ENCODE measurements at places on chromosomes 1 and 21. TPM values are rescaled to one million over a fixed set of nuclear protein-coding genes. Genes with fewer than 3 reads are reported as not detected.

DNA sequence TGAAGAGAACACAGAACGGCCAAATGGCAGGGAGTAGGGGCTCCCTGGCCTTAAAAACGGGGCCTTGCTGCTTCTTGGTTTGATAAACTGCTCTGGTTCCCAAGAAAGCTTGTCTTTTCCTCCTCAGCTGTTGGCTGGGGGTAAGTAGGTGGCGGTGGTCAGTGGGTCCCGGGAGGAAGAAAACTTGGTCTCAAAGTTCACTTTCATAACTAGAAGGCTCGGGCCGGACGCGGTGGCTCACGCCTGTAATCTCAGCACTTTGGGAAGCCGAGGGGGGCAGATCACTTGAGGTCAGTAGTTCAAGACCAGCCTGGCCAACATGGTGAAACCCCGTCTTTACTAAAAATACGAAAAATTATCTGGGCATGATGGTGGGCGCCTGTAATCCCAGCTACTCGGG, 47.3 kb upstream of the CTBS start:
- no peak for DNase-seq

GRCh38 chr1:174266476-174266875, 107.2 kb downstream of the RABGAP1L start:
- DNase-seq, result no peak

GRCh38 chr1:29842130-29842529, 605.8 kb downstream of the PTPRU start:
- no peak for DNase-seq

DNA sequence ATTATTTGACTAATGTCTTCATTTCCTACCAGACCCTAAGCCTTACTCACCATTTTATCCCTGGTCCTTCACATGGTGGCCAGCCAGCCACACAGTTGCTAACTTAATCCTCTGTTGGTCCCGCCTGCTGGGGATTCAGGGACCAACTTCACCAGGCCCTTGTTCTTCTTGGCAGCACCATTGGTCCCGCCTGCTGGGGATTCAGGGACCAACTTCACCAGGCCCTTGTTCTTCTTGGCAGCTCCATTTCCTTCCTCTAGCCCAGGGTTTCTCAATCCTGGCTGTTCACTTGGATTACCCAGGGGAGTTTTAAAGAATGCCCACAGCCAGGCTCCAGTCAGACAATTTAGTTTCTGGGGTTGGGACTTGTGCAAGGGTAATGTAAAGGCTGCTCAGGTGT, 233.1 kb upstream of the CSF3R start:
- DNase-seq, result no peak

DNA sequence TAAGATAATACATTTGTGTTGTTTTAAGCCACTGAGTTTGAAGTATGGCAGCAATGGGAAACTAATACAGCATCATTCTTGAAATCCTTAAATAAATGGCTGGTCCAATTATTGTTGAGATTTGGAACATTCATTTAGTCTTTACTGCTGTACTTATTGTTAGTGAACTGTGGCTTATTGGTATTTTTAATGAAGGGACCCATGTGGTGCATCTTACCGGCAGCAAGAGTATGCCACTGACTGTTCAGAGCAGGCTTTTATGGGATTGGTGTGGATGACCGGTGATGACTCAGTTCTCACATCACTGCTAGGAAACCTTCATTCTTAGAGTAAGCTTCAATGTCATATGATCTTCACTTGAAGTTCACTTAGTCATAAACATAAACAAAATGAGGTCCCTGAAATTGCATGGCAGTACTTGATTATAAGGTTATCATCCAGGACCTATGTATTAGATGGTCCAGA, 31.5 kb downstream of the PRKAA2 start:
- peak; percentile 97 for DNase-seq

DNA sequence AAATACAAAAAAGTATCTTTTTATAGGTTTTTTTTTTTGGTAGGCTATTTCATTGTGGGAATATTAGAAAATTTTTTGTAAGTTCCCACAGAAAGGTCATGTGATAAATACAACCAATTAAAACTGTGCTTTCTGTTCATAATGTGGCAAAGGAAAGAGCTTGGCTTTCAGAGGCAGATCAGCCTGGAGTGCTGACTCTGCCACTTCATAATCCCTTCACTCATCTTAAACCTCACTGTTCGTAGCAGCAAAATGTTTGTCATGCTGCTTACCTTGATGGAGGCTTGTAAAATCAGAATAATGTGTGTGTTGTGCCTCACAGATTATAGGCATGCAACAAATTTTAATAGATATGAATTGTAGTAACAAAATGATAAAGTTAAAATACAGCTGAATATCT, 176.8 kb downstream of the ZP4 start:
- DNase-seq, result peak; percentile 19

GRCh38 chr1:207248544-207249198, 72.8 kb upstream of the CD55 start:
- DNase-seq, result peak; percentile 16

- no peak for DNase-seq
These were observed at the start of gene TRAF3IP3 for GRCh38 chr1:209755926-209756614. Gene TRAF3IP3, plus strand, starts transcription at chr1:209756053. Its CDS starts 3,987 bp downstream, at chr1:209760040.

DNA sequence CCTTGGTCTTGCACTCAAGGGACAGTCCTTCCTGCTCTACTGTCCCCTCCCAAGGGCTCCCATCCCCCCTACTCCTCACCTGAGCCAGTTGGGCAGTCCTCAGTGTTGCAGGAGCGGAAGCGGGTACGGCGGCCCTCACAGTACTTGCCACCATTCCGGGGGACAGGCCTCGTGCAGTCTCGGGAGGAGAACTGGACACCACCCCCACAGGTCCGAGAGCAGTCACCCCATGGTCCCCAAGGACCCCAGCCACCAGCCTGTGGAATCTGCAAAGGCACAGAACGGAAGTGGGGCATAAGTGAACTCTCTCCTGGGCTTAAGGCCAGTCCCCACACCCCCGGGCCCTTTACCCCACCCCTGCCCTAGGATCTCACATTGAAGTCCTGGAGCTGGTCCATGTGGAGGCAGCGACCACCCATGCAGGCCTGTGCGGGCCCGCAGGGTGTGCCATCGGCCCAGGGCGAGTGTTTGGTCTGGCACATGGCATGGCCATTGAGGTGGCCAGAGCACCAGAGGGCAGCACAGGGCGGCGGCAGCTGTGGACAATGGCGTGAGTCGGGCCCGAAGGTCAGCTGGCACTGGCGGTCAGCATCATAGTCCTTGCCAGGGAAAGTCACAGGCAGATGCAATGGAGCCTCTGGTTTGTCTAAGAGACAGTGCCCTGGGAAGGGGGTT, 5.2 kb downstream of the ADAMTS4 start:
- DNase-seq, result no peak

DNA sequence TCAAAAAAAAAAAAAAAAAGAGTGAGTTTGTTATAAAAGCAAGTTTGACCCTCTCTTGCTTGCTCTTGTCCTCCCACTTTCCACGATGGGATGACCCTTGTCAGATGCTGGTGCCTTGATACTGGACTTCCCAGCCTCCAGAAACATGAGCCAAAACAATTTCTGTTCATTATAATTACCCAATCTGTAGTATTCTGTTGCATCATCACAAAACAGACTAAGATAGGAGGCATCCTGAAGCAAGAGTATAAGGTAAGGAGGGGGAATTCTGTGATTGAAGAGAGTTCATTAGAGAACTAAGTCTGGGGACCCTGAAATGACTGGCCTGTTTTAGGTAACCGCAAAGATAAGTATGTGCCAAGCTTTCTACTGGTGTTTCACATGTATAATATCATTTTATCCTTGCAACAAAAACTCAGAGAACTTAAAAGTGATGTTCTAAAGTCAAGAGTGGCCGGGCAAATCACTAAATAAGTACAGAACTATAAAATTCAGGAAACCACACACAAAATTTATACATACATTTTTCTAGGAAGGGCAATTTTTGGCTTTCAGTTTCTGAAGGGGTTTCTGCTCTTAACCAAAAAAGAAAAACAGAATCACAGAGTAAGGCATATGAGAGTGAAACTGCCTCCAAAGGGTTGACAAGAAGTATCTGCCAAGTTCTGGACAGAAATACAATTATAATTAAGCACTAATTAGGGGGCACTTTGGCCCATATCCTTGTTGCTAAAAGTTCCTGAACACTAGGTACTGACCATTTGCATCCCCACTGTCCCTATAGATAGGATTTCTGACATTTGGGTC, 14.0 kb downstream of the DNALI1 start:
- DNase-seq, result no peak

DNA sequence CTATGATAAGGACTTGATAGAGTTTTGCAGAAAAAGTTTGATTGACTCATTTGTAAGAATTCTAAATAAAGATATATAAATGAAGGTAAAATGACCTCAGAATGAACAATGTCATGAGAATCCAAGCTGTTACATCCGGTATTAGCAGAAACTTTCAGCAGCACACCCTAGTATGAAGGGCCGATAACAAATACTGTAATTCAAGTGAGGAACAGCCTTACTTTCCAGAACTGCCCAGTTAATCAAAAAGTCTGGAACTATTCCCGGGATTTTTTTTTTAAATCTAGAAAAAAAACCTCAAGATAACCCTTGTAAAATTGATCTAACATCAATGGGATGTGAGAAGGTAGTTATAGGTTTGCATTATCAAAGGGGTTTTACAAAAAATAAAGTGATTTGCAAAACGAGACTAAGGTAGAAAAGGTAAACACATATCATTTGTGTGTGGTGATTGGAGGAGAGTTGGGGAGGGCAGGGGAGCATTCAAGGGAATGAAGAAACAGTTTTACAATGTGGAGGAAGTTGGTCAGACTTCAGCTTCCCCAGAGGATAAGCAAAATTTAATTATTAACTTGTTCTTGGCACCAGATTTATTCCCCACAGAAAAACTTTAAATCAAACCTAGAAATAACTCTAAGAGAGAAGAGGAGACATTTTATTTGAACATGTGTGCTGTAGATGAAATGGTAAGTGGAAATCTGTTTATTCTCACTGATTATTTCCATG, 75.9 kb upstream of the VCAM1 start:
- DNase-seq, result peak; percentile 96

- DNase-seq, result no peak
These were observed 120.5 kb downstream of the ATF6 start for GRCh38 chr1:161886589-161886988.

GRCh38 chr1:69110851-69111250, 456.9 kb upstream of the LRRC7 start:
- no peak for DNase-seq

DNA sequence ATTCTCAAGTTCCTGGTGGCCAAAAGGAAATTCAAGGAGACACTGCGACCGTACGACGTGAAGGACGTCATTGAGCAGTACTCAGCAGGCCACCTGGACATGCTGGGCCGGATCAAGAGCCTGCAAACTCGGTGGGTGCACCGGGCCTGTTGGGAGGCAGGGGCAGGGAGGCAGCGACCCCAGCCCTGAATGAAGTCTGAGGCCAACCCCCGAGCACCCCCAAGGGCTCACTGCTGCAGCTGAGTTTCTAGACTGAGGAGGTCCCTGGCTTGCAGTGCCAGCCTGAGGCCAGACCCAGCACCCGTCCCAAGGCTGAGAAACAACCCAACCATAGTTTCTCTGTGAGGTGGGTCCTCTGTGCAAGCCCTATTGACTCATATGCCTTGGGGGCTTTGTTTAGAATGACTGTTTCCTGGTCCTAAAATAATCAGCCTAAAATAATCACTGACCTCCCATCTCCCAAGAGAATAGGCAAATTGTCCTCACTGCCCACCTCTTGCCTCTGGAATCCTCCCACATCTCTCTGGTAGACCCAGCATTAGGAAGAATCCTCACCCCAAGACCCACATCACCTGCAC, 27.1 kb downstream of the CITED4 start:
- DNase-seq, result no peak

GRCh38 chr1:60709426-60709825, 372.9 kb upstream of the NFIA start:
- DNase-seq, result no peak

- no peak for DNase-seq
These were observed 80.2 kb downstream of the LRRC8D start for GRCh38 chr1:89900791-89901708.

DNA sequence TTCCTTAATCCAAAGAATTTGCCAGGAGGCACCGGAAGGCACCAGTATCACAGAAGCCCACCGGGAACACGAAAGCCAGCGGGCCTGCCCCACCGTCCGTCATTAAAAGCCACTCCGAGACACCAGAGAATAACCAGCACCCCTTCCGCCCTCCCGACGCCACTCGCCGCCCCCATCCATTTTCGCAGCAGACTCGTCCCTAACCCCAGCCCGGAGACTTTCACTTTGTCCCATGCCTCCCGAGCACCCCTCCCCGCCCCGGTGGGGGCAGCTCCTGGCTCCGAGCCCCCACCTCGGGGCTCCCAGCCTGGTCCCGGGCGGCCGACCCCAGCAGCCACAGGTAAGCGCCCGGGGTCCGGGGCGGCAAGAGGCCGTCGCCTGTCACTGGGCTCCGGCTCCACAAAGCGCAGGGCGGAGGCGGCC, 105.4 kb downstream of the SLC45A1 start:
- DNase-seq, result no peak

GRCh38 chr21:32424674-32425073, 12.2 kb downstream of the EVA1C start:
- no peak for DNase-seq

- DNase-seq, result no peak
These were observed 2.4 kb upstream of the COL6A1 start for GRCh38 chr21:45979141-45979631.

GRCh38 chr1:24535021-24535424, 20.9 kb upstream of the NCMAP start:
- no peak for DNase-seq

DNA sequence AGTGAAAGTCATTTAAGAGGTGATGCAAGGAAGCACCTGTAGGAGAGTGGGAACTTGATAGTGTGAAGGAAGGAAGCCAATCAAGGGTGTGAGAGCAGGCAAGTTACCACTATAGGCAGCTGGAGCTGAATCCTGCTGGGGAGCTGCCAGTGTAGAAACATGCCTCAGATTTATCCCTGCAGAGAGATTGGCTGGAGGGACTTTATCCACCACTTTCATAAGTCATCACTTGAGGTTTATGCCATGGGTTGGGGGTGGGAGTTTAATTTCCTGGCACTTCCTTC, 443.6 kb downstream of the PLPP3 start:
- no peak for DNase-seq

TACSTD2 gene
- 129 TPM for total RNA-seq

C1QB gene
- total RNA-seq, result not detected

MTF2 gene
- 43.7 TPM for total RNA-seq

ELOVL1 gene
- total RNA-seq, result 99.5 TPM

OR6N1 gene
- not detected for total RNA-seq

CPLANE2 gene
- total RNA-seq, result 10.8 TPM

NBPF9 gene
- 11.3 TPM for total RNA-seq

WNT9A gene
- total RNA-seq, result 0.89 TPM

RUNX3 gene
- not detected for total RNA-seq

CYP4B1 gene
- total RNA-seq, result 3.2 TPM

C1orf167 gene
- total RNA-seq, result not detected

RNU1-2 gene
- under 0.01 TPM for total RNA-seq

TRIM63 gene
- total RNA-seq, result not detected

CD2 gene
- total RNA-seq, result not detected

GBP4 gene
- total RNA-seq, result 0.55 TPM

All from renal cortical epithelial cell (primary cell).